ENCODE measurements at places on chromosomes 4 and X.

- DNase-seq: no peak
Observed at GRCh38 chr4:656436-657337, 17.4 kb downstream of the ATP5ME start.

DNA sequence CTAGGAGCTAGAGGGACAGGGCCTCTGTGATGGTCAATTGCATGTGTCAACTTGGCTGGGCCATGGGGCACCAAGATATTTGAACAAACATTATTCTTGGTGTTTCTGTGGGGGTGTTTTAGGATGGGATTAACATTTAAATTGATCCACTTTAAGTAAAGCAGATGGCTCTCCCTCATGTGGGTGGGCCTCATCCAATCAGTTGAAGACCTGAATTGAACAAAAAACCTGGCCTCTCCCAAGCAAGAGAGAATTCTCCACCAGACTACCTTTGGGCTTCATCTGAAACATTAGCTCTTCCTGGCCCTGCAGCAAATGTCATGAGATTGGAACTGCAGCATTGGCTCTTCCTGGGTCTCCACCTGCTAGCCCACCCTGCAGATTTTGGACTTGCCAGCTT lies 207.1 kb upstream of the ATP6AP2 start:
- DNase-seq: no peak

GRCh38 chr4:164550989-164551712 lies 202.8 kb upstream of the SMIM31 start:
- no peak for DNase-seq

- DNase-seq: no peak
Observed at GRCh38 chr4:7364979-7365378, 69.8 kb downstream of the PSAPL1 start.

GRCh38 chr4:54127660-54128059 lies 27.7 kb downstream of the GSX2 start:
- DNase-seq: no peak

- DNase-seq: peak; percentile 62
Observed at GRCh38 chrX:153609917-153610835, 11.2 kb upstream of the CCNQ start.

DNA sequence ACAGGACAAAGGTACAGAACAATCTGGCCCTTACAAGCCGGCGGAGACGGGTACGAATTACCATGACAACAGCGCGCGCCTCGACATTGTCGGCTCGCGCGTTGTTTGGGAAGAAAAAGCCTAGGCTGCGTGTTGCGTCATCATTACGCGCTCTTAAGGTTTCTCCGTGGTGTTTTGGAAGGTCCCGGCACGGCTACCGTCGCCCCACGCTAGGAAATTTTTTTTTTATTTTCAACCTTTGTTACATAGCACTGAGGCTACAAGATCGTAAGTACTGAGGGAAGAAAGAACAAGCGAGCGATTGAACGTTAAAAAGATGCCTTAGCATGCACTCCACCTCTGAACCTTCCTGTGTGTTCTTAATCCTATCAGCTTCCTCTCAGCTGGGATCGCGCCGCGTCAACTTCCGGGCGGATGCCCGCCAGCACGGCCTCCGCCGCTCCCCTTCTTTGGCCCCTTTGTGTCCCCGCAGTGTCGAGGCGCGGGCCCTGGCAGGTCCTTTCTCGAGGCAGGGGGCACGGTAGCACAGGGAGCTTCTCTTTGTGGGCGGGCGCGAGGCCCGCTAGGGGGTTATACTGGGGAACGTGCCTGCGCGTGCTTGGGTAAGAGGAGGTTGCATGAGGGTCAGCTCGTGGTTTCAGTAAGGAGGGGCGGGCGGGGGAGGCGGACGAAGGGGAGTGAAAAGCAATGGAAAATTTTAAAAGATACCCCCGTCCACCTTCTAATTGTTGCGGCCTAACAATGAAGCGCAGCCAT lies at the start of gene SMARCAD1:
TSS of gene SMARCAD1 (plus strand) at position 397 of the 756 bp plus-strand sequence. CDS start 530 bp downstream, outside the sequence.
- DNase-seq: peak; percentile 97

DNA sequence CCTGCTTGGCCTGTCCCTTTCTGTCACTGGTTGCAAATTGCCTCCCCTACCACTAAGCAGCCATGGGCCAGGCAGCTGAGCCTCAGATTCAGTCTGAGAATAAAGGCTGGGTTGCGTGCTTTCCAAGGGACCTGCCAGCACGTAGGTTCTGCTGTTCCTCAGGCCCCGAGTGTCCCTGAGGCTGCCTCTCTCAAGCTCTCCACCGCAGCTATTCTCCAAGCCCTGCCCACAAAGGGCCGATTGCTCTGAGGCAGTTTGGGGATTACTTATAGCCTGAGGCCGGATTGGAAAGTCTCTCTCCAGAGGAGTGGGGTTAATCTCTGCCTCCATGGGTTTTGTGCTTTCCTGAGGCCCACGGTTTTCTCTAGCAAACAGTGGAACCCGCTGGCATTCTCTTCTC lies 590.7 kb downstream of the BCOR start:
- DNase-seq: no peak

DNA sequence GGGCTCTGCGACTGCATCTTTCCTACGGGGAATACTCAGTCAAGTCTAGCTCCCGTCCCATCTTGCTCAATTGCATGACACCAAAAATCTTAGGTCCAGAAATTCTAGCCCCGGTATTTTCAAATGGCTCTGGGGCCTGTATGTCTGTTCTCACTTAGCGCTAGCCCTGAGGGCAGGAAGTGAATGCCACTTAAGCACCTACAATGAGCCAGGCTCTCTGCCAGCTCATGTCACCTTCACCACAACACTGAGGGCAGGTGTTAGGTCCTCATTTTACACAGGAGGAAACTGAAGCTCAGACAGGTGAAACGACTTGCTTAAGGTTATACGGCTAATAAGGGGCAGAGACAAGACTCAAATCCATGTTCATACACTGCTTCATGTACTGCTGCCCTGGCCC lies 282.8 kb downstream of the PPP1R2C start:
- no peak for DNase-seq

DNA sequence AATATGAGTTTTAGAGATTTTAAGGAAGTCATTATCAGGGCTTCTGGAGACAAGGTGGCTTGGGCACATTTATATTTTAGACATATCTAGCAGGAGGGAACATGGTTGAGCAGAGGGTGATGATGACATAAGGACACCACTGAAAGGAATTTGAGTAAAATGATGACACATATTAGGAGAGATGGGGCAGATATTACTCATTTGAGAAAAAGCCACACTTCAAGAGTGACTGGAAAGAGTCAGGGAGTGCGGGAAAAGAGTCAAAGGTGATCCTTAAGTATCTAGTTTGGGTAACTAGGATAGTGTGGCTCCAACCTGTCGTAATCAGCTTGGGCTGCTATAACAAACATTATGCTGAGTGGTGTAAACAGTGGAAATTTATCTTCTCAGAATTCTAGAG lies 377.7 kb downstream of the PACRGL start:
- peak; percentile 2 for DNase-seq

- no peak for DNase-seq
Observed at GRCh38 chr4:128633067-128633466, 176.4 kb upstream of the JADE1 start.

DNA sequence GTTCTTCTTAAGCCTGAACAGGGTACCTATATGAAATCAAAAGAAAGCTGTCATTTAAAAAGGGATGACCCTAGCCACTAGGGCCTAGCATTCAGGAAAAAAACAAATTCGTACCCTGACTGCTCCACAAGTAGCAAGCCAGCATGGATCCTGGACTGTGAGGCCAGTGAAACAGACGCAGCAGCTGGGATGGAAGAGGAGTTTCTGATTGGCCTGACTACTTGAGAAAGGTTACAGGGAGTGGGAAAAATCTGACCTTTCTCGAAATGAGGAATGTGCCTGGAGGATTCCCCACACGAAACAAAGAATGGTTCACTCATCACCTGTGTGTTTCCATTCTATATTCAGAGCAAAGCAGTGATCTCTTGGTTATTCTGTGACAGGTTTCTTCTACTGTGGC lies 87.6 kb upstream of the JADE1 start:
- DNase-seq: no peak

- no peak for DNase-seq
Observed at GRCh38 chrX:40155589-40156469, 58.1 kb upstream of the BCOR start.

DNA sequence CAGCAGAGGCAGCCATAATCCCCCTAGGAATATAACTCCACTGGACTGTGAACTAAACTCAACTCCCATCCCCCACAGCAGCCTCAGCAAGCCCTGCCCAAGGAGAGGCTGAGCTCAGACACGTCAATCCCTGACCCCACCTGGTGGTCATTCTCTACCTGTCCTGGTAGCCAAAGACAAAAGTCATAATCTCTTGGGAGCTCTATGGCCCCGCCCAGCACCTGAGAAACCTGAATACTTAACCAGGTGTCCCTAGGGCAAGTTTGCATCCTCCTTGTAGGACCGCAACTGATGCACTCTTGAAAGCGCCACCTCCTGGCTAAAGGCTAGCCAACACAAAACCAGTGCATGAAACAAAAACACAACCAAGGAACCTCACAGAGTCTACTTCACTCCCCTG lies 18.4 kb downstream of the CT47B1 start:
- no peak for DNase-seq

DNA sequence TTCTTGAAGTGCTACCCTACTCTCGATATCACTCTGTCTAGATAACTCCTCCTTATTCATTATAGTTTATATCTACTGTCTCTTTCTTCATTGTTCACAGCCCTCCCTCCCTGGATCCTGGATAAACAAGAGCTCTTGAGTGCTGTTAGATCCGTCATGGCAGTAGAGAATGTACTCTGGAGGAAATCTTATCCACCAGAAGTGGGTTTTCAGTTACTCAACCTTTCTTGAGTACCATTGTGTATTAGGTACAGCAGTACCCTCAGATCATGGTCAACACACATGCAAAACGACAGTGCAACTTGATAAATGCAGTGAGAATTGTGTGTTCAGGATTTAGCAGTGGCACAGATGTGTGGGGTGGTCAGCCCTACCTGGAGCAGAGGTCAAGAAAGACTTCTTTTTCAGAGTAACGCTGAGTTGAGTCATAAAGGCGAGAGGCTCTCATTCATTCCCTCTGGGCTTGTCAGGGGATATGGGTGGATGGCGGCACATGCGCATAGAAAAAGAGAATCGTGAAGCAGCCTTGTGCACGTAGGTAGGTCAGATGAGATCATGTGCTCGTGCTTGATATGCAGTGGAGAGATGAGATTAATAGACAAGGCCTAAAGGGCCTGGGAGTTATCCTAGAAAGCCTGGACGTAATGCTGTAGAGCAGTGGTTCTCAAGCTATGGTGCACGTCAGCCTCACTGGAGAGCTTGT lies 89.5 kb downstream of the SNX25 start:
- no peak for DNase-seq

GRCh38 chr4:170853422-170854021 lies 763.8 kb upstream of the AADAT start:
- peak; percentile 0 for DNase-seq

GRCh38 chrX:24190500-24191156 lies 41.1 kb downstream of the ZFX start:
- DNase-seq: peak; percentile 81

DNA sequence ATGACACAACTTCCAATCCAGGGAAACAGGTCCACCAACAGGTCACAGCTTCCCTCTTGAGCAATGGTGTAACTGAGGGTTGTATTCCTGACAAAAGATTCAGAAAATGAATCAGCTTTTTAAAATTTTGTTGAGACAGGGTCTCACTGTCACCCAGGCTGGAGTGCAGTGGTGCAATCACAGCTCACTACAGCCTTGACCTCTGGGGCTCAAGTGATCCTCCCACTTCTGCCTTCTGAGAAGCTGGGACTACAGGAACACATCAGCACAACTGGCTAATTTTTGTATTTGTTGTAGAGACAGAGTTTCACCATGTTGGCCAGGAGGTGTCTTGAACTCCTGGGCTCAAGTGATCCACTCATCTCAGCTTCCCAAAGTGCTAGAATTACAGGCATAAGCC lies 43.7 kb downstream of the SAT1 start:
- DNase-seq: no peak

DNA sequence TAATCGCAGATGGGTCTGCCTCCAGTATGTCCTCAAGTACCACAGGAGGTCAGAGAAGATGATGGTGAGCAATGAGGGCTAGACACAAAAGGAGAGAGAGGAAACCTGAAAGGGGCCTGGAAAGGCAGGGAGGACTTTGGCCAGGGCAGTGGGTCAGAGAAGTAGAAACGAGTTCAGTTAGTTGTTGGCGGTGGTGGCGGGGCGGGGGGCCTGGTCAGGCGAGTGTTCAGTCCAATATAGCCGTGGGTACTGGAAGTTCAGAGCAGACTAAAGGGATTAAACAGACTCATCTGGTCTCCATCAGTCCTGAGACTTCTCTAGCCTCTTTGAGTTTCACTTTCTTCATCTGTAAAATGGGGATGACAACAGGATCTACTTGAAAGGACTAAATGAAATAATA lies 90.8 kb downstream of the TSPAN5 start:
- no peak for DNase-seq

DNA sequence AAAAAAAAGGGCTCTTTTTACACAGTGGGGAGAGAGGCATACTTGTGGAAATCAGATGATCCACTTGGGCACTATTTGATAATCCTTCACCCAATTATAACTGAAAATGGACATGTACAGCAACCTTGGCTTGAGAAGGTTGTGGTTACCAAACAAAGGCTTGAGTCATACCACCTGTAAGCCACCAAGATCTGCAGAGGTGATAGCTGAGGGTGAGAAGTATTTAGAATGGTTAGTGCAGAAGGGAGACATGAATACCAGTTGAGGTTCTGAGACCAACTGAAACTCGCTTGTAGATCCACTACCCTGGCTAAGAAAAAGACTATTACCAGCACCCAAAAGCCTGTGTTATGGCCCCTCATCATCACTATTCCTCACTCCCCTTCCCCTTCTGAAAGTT lies 614.0 kb downstream of the STIM2 start:
- DNase-seq: no peak

DNA sequence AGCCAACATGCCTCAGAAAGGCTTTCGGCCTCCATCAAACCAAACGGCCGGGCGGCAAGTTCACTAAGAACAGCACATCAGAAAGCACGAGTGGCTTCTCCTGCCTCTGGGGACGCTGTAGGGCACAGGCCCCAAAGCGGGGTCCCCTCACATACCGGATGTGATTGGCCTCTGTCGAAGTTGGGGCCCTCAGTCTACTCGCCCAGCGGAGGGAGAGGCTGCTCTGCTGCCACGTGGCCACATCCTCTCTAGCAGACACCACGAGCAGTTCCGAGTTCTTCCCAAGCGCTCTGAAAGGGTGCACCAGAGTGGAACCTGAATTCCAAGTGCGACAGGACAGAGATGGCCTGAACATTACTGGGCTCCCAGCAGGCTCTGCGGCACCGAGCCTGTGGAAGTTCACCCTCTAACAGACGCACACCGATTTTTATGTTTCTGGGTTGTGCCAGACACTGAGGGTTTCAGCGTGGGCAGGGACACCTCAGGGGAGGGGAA lies 21.1 kb downstream of the NOP14 start:
- no peak for DNase-seq

GRCh38 chr4:183508697-183509335 lies 4.0 kb downstream of the ING2 start:
- DNase-seq: peak; percentile 19

GRCh38 chrX:78931814-78932213 lies 13.4 kb upstream of the P2RY10 start:
- no peak for DNase-seq
